ENCODE measurements at places on chromosomes 7 and 10. TPM values are rescaled to one million over a fixed set of nuclear protein-coding genes. Genes with fewer than 3 reads are reported as not detected.

The SUGCT gene
- 14.9 TPM for total RNA-seq

The SPDYE5 gene
- not detected for total RNA-seq

The MMRN2 gene
- total RNA-seq, result 1.7 TPM

The ORAI2 gene
- 22.8 TPM for total RNA-seq

The TSPAN33 gene
- 1.3 TPM for total RNA-seq

The MYH16 gene
- not detected for total RNA-seq

The LDB3 gene
- total RNA-seq, result under 0.01 TPM

The GPR15LG gene
- not detected for total RNA-seq

Data from smooth muscle cell of bladder (primary cell).